ENCODE measurements at places on chromosomes 5 and 9.

DNA sequence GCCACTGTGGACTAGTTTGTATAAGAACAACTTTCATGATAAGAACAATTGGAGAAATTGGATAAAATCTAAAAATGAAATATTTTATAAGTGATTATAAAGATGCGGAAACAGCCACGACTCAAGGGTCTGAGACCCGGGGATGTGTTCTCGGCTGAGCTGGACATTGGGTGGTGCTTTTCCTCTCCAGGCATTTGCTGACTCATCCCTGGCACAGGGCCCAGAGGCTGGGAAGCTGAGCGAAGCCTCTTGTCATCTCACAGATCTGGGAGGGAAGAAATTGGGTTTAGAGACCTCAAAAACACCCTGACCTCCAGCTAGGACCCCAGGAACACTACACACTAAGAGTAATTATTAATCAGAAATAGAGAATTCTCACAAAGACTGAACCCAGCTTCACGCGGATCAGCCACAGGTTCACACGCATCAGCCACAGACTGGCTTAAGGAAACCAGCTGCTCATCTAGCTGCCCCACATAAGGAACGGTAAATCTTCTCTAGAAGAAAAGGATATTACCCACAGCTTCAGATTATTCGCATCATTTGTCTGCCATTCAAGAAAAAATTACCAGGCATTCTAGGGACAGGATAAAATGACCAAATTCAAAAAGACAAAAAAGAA, 2.8 kb upstream of the OR2V1 start:
- peak; percentile 45 for DNase-seq

DNA sequence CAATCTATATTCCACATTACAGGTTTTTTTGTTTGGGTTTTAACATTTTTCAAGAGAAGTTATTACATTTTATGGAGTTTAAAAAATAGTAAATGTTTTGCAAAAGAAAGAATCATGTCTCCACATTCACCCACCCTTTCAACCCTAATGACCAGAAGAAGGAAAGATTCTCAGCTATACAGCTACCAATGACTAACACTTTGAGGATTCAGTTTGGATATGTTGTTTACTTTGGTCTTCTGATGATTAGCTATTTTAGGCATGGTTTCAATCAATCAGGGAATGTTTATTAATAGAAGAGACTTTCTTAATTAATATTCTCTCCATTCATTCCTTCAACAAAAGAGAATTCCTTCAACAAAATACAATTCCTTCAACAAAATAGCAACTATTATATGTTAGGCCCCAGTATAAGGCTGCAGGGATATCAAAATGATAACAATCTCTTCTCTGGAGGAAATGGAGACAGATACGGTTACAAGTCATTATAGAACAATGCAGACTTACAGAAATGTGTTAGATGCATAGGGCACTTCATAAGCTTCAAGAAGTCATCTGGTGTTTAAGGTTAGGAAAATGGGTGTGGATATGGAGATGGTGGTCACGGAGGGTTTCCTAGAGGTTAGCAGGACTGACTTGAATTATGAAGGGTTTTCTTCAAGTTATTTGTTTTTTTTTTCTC, 9.3 kb upstream of the NR3C1 start:
- DNase-seq, result no peak

DNA sequence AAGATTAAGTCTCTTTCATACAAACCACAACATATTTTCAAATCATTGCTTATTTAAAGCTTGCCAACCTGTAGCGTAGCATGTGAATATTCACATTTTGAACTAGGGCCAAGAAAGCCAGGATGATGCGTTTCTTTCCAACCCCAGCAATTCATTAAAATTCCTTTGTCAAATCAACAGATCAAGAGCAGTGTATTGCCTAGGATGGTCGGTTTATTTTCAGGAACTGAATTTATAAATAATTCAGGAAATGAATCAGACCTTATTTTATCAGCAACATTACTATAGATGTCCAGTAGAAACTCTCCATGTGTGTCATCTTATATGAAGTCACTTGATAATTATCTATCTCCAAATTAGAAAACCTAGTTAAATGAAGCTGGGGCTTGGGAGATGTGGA, 13.2 kb upstream of the AUH start:
- DNase-seq, result no peak

DNA sequence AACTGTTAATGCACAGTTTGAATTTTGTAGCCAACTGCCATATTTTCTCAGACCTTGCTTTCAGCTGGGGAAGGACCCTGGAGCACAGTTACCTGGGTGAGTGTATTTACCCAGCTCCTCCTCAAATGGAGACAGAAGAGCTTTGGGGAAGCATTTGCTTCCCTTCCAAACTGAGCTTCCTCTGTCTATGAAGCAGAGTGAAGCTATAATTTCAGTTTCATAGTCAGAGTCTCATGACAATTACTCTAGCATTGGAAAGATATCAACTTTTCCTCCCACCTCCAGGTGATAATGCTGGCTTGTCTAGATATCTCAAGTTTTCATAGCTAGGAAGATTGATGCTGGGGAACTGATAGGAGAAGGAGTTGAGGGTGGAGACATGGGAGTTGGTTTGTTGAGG, 406.4 kb upstream of the CLINT1 start:
- DNase-seq, result no peak

DNA sequence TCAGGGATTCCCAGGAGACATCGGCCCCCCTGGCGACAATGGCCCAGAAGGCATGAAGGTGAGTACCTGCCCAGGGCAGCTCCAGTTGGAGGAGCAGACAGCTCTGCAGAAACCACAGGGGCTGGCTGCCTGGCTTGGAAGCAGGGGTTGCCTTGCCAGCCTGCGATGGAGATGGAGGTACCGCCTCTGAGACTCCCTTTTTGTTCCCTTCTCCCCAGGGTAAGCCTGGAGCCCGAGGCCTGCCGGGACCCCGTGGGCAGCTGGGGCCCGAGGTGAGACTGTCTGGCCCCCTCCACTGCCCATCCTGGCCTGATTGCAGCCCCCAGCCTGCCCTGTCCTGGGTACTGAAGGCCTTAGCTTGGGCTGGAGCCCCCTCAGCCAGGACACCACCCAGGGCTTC, 82.7 kb upstream of the ORM1 start:
- no peak for DNase-seq

DNA sequence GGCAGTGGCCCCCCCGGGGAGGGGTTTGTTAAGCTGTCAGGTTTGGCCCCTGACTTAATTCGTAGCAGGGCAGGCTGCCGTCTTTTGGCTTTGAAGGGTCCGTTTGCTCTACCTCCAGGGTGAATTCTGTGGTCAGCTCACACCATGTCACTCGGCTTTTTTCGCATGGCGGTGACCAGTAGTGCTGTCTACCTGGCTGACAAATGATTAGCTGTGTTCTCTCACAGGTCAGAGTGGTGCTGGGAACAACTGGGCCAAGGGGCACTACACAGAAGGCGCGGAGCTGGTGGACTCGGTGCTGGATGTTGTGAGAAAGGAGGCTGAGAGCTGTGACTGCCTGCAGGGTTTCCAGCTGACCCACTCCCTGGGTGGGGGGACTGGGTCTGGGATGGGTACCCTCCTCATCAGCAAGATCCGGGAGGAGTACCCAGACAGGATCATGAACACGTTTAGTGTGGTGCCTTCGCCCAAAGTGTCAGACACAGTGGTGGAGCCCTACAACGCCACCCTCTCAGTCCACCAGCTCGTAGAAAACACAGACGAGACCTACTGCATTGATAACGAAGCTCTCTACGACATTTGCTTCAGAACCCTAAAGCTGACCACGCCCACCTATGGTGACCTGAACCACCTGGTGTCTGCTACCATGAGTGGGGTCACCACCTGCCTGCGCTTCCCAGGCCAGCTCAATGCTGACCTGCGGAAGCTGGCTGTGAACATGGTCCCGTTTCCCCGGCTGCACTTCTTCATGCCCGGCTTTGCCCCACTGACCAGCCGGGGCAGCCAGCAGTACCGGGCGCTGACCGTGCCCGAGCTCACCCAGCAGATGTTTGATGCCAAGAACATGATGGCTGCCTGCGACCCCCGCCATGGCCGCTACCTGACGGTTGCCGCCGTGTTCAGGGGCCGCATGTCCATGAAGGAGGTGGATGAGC, 1.4 kb downstream of the TUBB4B start:
- no peak for DNase-seq

GRCh38 chr9:77514886-77515711, 133.0 kb downstream of the GNA14 start:
- DNase-seq, result peak; percentile 69

- no peak for DNase-seq
These were observed 299.2 kb downstream of the ELAVL2 start for GRCh38 chr9:23526806-23527205.

DNA sequence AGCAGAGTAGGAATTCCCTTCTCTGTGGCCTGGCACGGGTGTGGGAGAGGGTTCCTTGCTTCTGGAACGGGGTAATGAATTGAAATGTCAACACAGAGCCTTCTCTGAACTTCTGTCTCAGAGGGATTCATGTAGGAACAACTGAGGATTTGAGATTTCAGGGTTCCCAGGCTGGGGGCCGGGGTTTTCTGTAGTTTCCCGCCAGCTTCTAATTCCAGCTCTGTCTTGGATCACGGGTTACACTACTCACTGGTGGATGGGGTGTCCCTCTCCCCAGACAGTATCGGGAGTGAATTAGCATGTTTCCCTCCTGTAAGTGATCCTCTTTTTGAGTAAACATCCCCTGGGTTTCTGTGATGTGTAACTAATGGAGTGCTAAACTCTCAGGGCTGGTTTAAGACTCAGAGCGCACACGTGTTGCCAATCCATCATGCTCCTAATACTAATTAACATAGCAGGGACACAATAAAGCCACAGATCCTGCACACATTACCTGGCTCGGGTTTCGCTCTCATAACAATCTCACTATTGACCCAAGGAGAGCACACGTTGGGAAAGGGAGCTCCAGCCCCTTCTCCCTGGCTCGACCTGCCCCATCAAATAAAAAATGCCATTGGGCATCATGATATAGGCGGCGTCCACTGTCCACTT, 18.1 kb upstream of the DMRT2 start:
- no peak for DNase-seq

DNA sequence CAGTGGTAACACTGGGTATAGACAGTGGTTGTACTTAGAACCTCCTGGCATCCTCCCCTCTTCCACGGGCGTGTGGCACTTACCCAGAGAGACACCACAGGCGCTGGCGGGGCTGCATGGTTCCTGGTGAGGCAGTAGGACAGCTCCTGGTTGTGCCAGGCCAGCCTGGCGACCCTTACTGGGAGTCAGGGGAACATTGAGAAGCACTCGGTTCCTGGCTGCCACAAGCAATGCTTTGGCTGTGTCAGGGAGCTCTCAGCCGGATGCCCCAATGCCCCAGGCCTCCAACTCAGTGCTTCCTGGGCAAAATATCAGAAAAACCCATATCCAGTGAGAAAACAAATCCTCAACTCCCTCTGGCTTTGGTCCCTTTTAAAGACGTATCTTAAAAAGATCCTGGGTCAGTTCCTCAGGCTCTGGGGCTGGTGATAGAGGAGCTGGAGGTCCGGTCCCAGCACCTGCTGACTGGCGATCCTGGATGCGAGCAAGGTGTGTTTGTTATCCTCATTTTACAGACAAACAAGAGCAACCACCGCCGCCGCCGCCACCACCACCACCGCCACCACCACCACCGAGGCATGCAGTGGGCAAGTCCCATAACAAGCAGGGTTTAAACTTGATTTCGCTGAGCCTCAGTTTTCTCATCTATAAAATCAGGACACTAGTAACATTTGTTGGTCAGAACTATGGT, 4.2 kb downstream of the NKX2-5 start:
- DNase-seq, result no peak

GRCh38 chr5:162434281-162434680, 366.7 kb downstream of the GABRG2 start:
- DNase-seq, result no peak

- DNase-seq, result no peak
These were observed 614.1 kb downstream of the EBF1 start for GRCh38 chr5:158485604-158486081.

- DNase-seq, result no peak
These were observed 14.8 kb upstream of the FAM174A start for GRCh38 chr5:100520348-100520747.

DNA sequence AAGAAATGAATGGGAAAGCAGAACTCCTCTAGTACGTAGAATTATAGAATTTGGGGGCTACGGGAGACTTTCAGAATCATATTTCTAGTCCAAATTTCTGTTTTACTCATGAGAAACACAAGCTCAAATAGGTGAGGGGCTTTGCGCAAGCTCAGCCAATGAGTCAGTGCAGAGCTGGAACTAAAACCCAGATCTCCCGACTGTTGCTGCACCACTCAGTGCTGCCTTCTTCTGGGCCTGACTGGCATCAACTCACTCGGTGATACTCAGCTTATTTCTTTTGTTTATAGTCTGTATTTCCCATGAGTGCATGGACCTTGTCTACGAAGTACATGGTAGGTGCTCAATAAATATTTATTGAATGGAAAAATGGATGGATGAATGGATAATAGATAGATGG, 280.2 kb downstream of the CDK5RAP2 start:
- DNase-seq, result no peak

GRCh38 chr9:5988265-5988664, 27.2 kb downstream of the RANBP6 start:
- DNase-seq, result no peak

DNA sequence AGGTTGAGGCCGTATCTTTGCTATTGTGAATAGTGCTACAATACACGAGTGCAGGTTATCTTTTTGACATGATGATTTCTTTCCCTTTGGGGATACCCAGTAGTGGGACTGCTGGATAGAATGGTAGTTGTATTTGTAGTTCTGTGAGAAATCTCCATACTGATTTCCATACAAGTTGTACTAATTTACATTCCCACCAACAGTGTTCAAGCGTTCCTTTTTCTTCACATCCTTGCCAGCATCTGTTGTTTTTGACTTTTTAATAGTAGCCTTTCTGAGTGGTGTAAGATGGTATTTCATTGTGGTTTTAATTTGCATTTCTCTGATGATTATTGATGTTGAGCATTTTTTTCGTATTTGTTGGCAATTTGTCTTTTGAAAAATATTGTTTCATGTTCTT, 41.4 kb downstream of the CNOT6 start:
- DNase-seq, result no peak

DNA sequence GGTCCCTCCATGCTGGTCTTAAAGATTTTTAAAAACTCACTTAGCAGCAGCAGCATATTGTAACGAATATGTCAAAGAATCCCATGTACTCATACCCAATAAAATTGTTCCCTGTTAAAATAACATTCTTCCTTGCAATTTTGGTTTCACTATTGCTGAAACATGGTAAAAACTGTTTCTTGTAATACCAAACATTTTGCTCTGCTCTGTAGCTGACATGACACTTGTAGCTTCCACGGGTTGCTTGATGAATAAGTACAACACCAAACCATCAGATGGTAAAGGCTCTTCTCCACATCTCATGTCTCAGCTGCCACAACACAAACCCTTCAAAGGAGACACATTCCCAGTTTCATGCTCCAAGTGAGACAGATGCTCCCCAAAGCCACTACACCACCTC, 180.7 kb upstream of the PTGER4 start:
- DNase-seq, result no peak

- DNase-seq, result no peak
These were observed 930.8 kb upstream of the CDH9 start for GRCh38 chr5:27969157-27969556.

- DNase-seq, result no peak
These were observed 1.8 kb downstream of the SLC28A3 start for GRCh38 chr9:84338792-84339191.

DNA sequence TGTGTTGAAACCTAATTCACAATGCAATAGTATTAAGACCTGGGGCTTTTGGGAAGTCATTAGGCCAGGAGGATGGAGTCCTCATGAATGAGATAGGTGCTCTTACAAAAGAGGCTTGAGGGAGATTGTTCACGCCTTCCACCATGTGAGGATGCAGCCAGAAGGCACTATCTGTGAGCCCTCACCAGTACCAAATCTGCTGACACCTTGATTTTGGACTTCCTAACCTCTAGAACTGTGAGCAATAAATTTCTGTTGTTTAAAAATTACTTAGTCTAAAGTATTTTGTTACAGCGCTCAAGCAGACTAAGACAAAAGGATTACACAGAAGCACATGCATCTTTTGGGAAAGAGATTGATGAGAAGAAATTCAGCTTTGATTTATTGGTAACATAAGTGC, 232.9 kb upstream of the NR4A3 start:
- DNase-seq, result no peak

Measured in HS-27A (cell line).